ENCODE measurements at places on chromosomes 1 and 21. TPM values are rescaled to one million over a fixed set of nuclear protein-coding genes. Genes with fewer than 3 reads are reported as not detected.

Gene CCDC27
- total RNA-seq, result not detected

Gene ENAH
- 111 TPM for total RNA-seq

DNA sequence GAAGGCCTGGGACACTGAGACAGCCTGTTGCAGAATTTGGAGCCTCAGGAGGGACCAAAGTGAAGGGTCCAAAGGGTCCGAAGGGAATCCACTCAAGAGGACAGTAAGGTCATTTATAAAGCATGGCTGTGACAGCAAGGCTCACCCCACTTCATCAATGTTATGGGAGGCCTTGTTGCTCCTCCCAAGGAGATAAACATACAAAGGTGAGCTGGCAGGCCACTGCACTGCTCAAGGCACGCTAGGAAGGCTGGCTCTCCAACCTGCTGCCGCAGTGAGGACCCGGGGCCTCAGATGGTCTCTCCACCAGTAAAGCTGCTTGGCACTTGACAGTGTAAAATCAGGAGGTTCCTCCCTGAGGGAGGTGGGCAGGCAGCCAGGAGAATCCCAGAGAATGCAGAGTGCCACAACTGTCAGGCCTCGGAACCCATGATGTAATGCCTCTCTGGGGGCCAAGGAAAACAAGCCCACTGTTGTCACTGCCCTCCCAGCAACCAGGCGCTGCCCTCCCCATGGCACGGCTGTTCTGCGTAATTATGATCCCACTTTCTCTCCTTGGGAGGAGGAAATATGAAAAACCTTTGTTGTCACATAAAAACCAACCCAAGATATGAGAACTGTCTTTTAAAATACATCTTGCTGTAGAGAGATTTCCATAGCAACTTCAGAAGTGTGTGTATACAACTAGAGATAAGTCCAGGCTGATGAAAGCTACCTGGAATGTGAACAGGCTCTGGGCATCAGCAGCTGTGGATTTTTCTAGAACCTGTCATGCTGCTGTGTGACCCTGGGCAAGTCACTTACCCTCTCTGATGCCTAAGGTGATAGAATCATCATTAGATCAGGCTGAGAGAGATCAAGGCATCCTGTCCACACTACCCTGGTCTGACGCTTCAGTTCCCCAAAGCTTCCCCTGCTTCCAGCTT, 102.5 kb downstream of the KCNN3 start:
- DNase-seq, result no peak

Gene PLCH2
- 1.1 TPM for total RNA-seq

DNA sequence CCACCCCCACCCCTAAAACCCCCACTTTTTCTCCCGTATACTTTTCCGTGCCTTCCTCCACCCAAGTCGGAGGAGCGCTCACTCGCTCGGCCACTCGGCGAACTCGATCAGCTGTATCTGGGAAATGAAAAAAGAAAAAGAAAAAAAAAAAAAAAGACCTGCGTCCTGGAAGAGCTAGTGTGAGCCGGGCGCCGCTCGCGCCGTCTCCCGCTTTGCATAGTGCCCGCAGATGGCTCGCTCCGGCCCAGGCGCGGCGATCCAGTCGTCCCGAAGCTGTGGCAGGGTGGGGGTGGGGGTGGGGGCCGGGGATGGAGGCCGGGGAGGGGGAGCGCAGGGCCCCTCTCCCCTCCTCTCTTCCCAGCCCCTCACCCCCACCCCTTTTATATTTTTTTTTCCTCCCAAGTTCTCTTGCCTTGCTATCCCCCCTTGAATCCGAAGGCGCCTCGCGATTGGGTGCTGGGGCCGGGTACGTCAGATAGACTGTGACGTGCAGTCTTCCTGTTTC, 299 bp upstream of the PROX1 start:
- no peak for DNase-seq

GRCh38 chr1:40692429-40692895, 958 bp downstream of the NFYC start:
- DNase-seq, result no peak

Gene KIAA0040
- 93.1 TPM for total RNA-seq

All from thoracic aorta (tissue), 2 donors.